Right ventricle myocardium inferior (tissue), 1 donor: ENCODE measurements at places on chromosomes 12 and 14.

DNA sequence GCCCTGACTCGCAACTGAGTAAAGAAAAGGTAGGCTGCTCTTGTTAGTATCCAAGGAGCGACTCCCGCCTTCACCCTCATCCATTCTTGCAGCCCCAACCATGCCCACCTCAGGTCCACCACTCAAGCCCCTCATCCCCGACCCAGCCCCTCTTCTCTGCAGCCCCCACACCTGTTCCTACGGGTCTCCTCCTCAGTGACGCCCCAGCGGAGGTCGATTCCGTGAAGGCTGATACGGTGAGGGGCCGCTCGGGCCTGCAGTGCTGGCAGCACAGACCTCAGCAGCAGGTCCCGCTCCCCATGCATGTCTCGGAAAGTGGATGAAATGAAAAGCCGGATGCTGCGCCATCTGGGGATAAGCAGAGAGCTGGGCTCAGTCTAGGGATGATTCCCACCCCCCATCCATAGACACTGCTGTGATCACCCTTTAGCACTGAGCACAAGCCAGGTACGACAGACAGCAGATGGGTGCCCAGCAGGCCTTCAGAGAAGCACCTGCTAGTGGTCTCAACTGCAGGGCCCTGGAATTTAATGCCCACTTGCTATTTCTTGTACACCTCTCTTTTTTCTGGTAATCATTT lies 26.9 kb downstream of the TEP1 start:
- no peak for DNase-seq

DNA sequence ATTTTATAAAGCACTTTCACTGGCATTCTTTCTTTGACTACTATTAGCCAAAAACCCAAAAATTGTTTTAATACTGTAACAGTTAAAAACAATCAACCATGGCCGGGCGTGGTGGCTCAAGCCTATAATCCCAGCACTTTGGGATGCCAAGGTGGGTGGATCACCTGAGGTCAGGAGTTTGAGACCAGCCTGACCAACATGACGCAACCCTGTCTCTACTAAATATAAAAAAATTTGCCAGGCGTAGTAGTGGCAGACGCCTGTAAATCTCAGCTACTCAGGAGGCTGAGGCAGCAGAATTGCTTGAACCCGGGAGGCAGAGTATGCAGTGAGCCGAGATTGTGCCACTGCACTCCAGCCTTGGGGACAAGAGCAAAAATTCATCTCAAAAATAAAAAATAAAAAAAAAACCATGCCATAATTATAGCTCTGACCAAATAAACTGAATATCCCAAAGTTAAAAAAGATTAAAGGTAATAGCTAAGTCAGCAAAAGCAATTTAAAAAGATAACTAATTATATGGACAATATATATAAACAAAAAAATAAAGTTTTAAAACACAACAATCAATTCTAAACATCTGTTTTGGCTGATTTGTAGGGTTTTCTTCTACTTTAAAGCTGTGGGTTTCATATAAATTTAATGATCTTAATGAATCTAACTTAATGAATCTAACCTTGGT lies 10.0 kb downstream of the SINHCAF start:
- DNase-seq, result no peak

GRCh38 chr12:83665634-83666218 lies 979.0 kb downstream of the TMTC2 start:
- no peak for DNase-seq

GRCh38 chr12:70177631-70178030 lies 65.6 kb upstream of the CNOT2 start:
- no peak for DNase-seq

GRCh38 chr14:61435563-61436337 lies 114.4 kb downstream of the PRKCH start:
- DNase-seq, result no peak

GRCh38 chr12:110266980-110267620 lies 13.9 kb upstream of the ATP2A2 start:
- no peak for DNase-seq

- peak; percentile 58 for DNase-seq
These were observed 558 bp downstream of the TEX22 start for GRCh38 chr14:105398726-105399465.

- DNase-seq, result no peak
These were observed 150.1 kb downstream of the NAV3 start for GRCh38 chr12:77980782-77981181.

- no peak for DNase-seq
These were observed 341.0 kb upstream of the TMEM132C start for GRCh38 chr12:127925971-127926370.

GRCh38 chr12:43981726-43982125 lies 145.8 kb downstream of the TMEM117 start:
- no peak for DNase-seq

- no peak for DNase-seq
These were observed 25.8 kb upstream of the RAB35 start for GRCh38 chr12:120142231-120142877.

DNA sequence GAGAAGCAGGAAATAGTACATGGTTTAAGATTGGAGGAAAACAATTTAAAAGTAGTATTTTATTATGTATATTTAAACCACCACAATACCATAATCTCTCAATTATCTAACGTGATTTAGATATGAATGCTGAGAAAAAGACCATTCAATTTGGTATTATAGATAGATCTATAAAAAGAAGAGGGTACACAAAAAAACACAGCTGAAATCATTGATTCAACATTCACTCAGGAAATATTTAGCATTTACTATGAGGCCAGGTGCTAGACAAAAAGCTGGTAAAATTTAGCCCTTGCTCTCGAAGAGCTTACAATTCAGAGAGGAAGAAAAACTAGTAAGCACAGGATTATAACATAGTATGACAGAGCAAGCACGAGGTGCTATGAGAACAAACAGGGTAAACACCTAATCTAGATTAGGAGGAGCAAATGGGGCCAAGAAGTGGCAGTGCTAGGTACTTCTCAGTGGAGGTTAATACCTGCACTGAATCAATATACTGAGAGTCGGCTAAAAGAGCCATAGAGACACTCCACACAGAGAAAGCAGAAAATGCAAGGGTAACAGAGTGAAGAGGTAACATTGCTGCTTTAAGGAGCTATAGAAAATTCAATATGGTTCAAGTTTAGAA lies 27.6 kb downstream of the TRIP11 start:
- no peak for DNase-seq

GRCh38 chr12:26271889-26272492 lies 76.6 kb downstream of the SSPN start:
- DNase-seq, result peak; percentile 90

GRCh38 chr12:62164036-62164435 lies 96.2 kb upstream of the USP15 start:
- no peak for DNase-seq

DNA sequence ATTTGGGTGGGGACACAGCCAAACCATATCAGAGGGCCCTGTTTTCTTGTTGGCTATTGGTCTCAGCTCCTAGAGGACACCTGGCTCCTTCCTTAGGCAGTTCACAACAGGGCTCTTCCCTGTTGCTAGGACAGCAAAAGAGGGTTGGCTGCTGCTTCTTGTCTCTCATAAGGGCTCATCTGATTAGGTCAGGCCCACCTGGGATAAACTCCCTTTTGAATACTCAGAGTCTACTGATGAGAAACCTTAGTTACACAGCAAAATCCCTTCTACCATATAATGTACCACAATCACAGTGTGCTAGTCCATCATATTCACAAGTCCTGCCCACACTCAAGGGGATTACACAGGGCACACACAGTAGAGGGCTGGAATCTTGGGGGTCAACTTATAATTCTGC lies 49.7 kb downstream of the PPM1H start:
- DNase-seq, result no peak

GRCh38 chr12:92971859-92972524 lies 42.9 kb upstream of the EEA1 start:
- DNase-seq, result no peak

DNA sequence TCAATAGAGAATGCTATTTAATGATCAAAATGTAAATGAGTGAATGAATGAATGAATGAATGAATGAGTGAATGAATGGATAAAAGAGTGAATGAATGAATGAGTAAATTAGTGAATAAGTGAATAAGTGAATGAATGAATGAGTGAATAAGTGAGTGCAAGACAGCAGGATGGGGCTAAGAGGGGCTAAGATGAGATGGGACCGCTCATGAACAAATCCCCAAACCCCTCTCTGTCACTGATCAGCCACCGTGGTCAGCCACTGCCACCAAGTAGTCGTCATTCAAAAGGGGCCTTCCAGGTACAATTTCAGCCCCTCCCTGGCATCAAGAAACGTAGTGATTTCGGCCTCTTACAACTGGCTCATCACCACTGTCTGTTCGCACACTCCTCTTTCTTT lies 79.2 kb downstream of the BCL11B start:
- peak; percentile 33 for DNase-seq

- DNase-seq, result no peak
These were observed 38.1 kb downstream of the ESRRB start for GRCh38 chr14:76413962-76414600.

DNA sequence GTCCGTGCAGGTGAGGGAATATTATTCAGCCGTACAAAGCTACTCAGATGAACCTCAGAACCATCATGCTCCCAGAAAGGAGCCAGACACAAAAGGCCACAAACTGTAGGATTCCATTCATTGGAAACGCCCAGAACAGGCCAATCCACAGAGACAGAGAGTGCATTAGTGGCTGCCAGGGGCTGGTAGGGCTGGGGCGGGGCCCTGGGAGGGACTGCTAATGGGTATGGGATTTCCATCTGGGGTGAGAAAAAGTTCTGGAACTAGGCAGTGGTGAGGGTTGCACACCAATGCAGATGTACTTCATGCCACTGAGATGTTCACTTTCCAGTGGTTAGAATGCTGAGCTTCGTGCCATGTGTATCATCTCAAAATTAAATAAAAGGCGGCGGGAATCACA lies 101.1 kb downstream of the RFLNA start:
- no peak for DNase-seq

DNA sequence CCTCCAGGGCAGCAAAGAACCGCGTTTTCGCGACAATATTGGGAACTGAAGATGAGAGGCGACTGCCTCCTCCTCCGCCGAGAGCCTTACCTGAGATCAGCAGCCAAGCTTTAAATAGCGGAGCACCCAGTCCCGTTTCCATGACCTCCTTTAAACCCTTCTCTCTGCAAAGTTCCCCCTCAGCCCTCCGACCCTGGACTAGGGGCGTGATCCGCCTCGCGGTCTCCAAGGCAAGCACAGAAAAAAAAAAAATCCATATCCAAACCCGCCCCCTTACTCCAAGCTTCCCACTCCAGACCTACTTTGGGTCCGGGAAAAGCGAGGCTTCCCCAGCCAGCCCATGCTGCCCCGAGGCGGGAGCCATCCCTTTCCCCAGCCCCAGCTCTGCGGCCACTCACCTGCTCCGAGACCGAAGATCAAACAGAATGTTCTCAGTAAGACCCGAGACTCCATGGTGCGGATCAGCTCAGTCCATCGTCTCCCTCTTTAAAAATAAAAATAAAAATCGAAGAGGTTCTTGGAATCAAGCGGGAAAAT lies 630 bp downstream of the NELL2 start:
- peak; percentile 45 for DNase-seq

DNA sequence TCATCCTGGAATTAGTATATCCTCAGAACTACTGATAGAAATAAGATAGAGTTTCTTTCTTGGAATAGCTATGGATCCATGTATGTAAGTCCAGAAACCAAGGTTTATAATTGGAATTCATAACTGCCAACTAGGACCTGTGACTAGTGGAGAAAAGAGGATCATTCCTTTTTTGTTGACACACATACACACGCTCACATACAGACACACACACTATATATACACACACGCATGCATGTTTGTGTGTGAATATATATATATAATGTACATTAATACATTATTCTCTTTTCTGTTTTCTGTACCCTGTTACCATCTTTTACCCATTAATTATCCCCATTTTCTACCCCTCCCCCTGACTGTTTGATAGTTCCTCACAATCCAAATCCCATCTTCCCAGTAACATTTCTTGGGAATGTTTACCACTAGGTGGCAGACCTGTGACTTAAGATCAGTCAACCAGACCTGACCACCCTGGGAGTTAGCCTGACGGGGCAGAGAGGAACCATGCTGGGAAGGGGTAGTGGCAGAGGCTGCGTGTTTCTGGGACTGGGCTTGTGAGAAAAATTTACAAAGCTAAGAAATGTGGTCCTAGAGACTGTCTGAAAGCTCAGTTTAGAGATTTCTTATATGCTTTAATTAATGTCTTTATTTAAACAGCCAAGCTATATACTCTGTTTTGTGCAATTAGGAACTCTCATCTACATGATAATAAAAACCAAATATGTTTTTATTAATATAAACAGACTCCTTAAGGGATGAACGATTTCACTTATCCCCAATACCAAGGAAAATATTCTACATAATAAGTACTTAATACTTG lies 308.0 kb downstream of the PPFIA2 start:
- DNase-seq, result no peak

GRCh38 chr14:99668307-99669295 lies 15.5 kb upstream of the CYP46A1 start:
- DNase-seq, result no peak

- no peak for DNase-seq
These were observed 87.7 kb upstream of the FOXN3 start for GRCh38 chr14:89504602-89505313.

DNA sequence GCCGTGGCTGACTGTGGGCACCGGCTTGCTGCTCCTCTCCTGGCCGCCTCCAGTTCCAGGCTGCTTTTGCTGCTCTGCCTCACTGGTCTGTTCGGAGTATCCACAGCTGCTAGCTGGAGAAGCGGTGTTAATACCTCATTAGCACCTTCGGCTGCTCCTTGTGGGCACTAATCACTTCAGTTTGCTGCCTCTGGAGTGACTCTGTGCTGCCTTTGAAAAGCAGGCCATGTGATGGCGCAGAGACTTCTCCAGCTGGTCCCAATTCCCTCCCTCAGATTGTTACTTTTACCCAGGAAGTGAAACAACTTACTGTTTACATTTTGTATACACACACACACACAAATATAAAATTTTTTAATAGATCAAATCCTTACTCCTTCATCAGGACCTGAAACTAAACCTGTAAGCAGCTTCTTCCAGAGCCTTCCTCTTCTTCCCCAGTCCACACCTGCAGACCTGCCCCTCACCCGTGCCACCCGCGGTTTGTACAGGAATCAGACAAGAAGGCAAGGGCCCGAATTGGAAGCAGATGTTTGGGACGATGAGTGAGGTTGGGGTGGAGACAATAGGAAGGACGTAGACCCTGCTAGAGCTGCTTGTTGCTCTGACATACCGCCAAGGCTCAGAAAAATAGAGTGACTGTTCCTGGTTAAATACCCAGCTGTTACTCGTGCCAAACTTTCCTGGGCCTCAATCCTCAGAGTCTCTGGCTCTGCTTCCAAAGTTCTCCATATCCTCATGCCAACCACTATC lies 41.5 kb upstream of the LTBP2 start:
- DNase-seq, result no peak

DNA sequence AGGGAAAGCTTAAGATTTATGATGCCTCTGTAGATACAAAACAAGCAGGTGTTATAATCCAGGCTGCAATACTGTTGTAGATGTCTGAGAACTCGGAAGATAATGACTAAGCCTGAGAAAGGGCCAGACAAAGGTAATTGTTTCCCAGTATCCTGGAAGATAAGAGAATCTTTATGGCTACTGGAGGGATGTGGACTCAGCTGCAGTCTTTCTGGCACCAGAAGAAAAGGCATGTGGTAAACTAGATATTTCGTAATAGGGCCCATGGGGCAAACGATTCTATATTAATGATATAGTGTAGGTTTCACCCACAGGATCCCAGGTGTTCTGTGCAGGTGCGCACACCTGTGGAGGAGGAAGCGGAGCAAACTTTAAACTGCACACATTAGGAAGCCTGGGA lies 9.2 kb upstream of the APOLD1 start:
- DNase-seq, result no peak

GRCh38 chr12:62021808-62022207 lies 238.4 kb upstream of the USP15 start:
- no peak for DNase-seq

GRCh38 chr12:104736307-104736706 lies 221.8 kb downstream of the SLC41A2 start:
- DNase-seq, result no peak

GRCh38 chr12:117113231-117113630 lies 14.0 kb upstream of the TESC start:
- DNase-seq, result no peak
